Activated naive CD8-positive, alpha-beta T cell treated with anti-CD3 and anti-CD28 coated beads, Interleukin-2, amount 10 ng/mL, durations not matched to agents 7 days and 5 days (primary cell): ENCODE measurements at places on chromosomes 6 and 20. TPM values are rescaled to one million over a fixed set of nuclear protein-coding genes. Genes with fewer than 3 reads are reported as not detected.

DNA sequence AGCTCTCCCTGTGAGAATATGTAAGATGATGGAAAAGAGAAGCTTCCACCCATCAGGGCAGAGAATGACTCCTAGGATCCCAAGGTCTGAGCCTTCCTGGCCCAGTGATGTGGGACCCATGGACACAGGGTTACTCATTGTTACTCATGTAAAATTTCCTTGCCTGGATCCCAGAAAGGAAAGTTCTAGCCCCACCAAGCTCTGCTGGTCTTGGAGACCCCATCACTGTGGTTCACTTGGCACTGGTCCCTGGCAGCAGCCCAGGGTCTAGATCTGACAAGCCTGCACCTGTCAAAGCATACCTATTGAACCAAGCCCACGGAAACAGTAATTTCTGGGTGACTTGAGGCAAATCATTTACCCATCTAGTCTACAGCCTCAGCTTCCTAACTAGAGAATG is 22.1 kb downstream of the MDGA1 start:
- DNase-seq, result no peak

GRCh38 chr20:46990017-46990595 is 95.5 kb downstream of the EYA2 start:
- peak; percentile 61 for DNase-seq

The DHX35 gene
- 10.3 TPM for total RNA-seq

- no peak for DNase-seq
Observed at GRCh38 chr6:126086560-126086959, 100.2 kb downstream of the TRMT11 start.
